Activated T-helper 2 cell treated with anti-CD3 and anti-CD28 coated beads, Interferon-gamma antibody, Interleukin-2, Interleukin-4, amounts not matched to agents 10 μg/mL and 5 μg/mL and 100 μg/mL, durations not matched to agents 14 hours and 24 hours and 36 hours (primary cell): ENCODE measurements at places on chromosomes 13 and 19. TPM values are rescaled to one million over a fixed set of nuclear protein-coding genes. Genes with fewer than 3 reads are reported as not detected.

DNA sequence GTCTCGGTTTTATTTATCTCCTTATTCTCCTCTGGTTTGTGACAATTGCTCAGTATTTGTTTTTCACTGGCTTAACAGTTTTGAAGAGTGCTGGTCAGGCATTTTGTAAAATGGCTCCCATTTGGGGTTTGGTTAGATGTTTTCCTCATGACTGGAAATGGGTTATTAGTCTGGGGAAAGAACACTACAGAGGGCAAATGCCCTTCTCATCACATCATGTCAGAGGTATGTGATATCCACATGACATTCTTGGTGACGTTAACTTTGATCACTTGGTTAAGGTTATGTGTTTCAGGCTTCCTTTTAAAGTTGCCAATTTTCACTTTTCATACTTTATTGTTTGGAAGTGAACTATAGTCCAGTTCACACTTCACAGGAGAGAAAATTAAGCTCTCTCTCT is 74.8 kb upstream of the KLHL1 start:
- DNase-seq: no peak

DNA sequence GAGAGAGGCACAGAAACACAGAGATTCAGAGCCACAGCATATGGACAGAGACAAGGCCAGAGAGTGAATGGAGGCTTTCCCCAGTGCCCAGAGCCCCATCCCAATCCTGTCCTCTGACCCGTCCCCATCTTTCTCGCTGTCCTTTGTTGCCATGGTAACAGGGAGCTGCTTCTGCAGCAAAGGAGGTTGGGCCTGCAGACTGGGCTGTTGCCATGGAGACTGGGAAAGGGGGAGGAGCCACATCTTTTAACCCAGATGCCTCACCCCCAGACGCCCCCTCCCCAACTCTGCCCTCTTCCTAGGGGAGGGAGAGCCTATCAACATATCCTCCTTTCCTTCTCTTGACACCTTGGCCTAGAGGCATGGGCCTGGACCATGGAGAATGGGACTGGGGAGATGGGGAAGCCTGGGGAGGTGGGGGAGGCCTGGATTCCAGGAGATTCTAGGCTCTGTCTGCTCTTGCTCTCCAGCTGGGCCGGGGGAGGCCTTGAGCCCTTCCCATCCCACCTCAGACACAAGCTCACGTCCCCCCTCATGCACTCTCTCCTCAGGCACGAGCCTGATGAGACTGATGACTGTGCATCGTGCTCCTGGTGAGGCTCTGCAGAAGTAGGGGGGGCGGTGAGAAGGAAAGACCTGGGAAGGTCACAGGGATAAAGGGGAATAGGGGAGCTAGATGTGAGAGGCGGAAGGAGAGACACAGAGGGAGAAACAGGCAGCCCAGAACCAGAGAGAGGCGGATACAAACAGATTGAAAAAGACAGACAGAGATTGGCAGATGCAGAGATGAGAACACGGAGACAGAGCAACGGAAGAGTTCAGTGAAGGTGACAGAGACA is 2.1 kb upstream of the ATP1A3 start:
- no peak for DNase-seq

DNA sequence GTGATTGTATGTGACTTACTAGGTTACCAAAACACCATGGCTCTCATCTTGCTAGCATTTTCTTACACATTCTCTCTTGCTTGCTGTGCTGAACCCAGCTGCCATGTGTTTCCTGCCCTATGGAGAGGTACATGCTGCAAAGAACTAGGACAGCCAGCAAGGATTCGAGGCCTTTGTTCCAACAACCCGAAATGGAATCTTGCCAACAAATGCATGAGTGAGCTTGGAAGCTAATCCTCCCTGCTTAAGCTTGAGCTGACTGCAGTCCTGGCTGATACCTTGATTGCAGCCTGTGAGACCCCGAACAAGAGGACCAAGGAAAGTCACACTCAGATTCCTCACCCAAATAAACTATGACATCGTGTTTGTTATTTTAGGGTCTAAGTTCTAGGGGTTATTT is 651.2 kb downstream of the SLITRK6 start:
- no peak for DNase-seq

DNA sequence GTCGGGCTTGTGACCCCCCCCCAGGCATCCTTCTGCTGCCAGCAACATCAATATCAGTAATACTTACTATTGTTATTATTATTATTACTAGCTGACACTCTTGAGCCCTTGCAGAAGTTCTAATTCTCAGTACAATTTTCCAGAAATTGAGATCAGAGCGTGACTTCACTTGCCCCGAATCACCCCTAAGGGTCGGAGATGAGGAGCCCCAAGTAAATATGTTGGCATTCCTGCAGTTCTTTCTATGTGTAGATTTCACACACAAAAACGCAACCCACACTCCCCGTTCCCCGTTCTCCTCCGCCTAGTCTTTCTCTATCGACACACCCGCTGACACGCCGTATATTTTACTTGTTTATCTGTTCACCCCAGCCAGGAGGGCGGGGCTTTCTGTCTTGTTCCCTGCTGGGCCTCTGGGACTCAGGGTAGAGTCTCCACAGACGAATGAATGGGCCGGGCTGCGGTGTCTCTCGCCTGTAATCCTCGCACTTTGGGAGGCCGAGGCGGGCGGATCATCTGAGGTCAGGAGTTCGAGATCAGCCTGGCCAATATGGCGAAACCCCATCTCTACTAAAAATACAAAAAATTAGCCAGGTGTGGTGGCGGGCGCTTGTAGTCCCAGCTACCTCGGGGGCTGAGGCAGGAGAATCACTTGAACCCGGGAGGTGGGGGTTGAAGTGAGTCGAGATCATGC is 14.7 kb downstream of the TLE5 start:
- DNase-seq: peak; percentile 52

Gene FOXA3
- 0.37 and 0.60 TPM in 2 replicates for total RNA-seq

- DNase-seq: no peak
Observed at GRCh38 chr13:57857945-57858344, 226.4 kb downstream of the PCDH17 start.

- DNase-seq: no peak
Observed at GRCh38 chr13:56988543-56988942, 152.2 kb upstream of the PRR20A start.

DNA sequence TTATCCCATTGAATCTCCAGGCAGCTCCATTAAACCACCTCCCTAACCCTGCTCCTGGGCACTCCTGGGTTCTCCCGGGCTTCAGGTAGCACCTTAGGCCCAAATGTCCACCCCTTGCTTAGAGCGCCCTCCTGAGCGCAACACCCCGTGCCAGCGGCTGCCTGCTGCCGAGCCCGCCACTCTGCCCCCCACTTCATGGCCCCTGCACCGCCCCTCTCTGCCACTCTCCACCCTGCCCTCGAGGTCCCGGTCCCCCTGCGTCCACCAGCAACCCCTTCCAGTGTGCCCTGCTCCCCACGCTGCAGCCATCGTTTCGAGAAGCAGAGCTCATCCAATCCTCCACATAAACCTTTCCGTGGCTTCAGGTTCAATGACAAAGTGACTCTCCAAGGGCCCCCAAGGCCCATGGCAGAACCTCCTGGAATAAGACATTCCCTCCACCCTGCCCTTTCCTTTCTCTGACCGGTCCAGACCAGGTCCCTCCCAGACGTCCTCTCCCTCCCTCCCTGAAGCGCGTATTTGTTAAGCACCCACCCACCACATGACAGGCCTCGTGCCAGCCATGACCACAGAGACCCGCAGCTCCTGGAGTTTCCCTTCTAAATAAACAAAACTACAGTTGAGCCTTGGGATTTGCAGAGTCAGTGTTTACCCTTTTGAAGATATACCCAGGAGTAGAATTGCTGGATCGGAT is 66.6 kb downstream of the ARHGEF18 start:
- no peak for DNase-seq

DNA sequence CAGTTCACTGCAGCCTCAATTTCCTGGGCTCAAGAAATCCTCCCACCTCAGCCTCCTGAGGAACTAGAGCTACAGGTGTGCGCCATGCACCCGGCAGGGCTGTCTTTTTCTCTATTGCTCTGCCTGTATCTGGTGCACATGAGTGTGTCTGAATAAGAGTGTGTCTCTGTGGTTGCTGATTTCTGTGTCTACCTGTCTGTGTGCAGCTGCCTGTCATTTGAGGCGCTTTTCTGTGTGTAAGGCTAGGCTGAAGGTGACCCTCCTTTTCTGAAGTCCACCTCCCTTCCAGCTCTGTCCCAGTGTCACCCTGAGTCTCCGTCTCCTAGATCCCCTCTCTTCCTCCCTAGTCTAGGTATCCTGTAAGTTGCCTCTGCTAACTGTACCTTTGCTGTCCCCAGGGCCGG is 1.5 kb upstream of the PRR12 start:
- DNase-seq: no peak

Gene ANKRD24
- 0.30 and 0.50 TPM in 2 replicates for total RNA-seq

DNA sequence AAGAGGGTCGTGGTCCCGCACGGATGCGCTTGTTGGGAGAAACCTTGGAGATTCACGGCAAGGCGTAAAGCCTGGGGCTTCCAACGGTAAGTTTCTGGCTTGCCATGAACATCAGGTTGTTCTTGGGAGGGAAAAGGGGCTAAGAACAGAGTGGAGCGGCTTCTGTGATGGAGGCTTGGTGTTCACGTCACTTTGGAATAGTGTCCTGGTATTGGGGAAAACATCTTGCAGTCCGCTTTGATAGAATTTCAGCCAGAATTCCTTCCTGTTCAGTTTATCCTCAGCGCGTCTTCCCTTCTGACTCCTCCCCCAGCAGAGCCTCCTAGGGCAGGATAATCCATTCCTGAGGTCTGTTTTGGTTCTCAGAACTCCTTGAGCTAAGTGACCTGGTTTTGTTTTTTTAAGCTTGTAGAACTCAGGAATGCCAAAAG is 2.0 kb downstream of the KCTD15 start:
- DNase-seq: no peak

DNA sequence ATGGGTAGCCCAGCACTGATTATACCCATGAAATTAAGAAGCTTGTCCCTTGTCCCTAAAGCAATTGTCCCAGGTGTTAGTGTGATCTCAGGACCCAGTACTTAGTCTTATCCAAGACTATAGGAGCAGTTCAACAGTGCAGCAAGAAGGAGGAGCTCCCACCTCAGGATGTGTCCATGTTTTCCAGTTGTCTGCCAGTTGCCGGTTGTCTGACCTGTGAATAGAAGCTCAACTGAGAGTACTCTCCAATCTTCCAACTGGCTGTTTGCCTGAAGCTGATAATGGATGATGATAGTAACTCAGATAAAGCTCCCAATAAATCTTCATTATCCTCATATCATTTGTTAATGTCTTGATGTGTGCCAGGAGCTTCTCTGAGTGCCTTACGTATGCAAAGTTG is 107.2 kb upstream of the HTR2A start:
- DNase-seq: no peak

DNA sequence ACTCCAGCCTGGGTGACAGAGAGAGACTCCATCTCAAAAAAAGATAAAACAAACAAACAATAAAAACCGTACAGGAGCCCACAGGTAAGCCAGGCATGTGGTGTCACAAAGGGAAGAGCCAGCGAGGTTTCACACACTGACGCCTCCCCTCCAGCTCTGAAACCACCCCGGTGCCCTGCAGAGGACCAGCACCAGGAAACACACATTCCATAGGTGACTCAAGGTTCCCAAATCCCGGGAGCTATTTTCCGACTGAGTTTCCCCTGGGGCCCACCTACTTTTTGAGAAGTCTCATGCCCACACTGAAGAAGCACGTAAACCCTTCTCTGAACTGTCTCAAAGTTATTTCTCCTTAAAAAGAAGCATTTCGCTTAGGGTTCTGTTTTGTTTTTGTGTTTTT is 40.3 kb downstream of the RHPN2 start:
- DNase-seq: no peak

GRCh38 chr13:79723519-79724024 is 242.6 kb downstream of the NDFIP2 start:
- no peak for DNase-seq

DNA sequence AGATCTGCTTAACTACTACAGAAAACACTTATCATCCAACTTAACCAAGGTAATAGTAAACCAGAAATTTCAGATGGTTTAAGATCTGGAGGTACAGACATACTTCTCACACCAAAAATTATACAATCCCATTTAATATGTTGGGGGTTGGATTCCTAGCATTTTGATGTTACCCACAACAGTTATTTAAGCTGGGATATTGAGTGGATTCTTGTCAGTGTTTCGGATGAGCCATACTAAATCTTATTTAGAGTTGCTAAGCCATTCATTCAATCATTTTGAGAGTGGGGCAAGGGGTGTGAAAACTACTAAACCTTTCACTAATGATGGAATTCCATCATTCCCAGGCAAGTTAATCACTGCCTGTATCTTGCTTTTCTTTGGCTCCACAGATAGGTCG is 40.6 kb downstream of the KATNAL1 start:
- no peak for DNase-seq

GRCh38 chr13:71320452-71320851 is 546.6 kb downstream of the DACH1 start:
- DNase-seq: no peak

Gene ZNF536
- total RNA-seq: not detected in 2 replicates

DNA sequence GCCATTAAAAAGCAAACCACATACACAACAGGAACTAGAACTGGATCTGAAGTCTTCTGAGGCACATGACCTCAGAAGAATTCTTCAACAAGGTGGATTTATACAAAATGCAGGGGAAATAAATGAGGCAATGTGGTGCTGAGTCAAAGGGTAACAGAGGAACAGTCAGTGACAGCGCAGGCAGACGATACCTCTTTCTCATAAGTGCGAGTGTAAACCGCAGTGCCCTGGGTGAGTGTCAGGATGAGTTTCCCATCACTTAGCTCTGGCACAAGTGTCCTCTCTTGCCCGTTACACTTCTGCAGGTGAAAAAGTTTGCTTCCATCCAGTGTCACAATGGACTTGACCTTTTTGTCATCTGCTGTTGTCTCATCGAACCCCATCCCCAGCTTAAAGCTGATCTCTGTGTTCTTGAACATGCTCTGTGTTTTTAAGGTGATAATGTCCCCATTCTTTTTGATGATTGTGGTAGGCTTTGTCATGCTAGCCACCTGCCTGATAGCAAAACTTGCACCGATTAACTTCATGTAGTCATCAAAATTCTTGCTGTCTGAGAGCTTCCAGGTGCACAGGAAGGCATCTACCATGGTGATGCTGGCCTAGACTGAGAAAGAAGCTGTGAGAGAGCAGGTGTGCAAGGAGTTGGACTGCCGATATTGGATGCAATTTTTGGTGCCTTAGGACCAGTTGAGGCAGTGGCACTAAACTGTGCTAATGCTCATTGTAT is 97.3 kb downstream of the AKAP11 start:
- no peak for DNase-seq

DNA sequence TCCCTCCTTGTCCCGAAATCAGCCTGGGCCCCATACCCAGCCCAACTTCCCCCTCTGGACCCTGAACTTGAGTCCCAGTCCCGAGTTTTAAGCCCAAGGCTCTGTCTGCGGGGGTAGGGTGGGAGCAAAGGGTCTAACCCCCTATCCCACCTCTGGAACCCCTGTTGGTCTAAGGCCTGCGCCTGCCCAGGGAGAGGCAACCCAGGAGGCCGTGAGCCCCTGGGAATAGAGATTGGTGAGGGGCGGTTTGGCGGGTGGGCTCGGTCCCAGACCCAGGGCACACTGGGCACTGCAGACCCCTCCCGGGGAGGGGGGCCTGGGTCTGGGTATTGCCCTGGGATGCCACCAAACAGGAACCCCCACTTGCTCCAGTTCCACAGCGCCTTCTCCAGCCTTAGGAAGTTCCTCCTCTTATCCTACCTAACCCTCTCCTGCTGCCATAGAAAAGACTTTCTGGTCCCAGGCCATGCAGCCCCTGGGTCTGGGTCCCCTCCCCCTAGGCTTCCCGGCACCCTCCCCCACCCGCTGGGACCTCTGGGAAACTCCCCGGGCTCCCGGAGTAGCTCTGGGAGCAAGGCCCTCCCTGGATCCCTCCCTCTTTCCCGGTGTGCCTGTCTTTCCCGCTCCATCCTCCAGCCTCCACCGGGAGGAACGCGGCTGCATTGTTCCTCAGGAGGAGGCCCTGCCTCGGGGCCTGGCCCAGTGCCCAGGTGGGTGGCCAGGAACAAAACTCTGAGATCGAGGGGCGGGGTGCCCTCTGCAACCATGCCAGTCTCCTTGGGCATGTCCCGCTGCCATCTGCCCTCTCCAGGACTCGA is 33.6 kb upstream of the NANOS3 start:
- no peak for DNase-seq
